ENCODE measurements at places on chromosomes 4 and X.

DNA sequence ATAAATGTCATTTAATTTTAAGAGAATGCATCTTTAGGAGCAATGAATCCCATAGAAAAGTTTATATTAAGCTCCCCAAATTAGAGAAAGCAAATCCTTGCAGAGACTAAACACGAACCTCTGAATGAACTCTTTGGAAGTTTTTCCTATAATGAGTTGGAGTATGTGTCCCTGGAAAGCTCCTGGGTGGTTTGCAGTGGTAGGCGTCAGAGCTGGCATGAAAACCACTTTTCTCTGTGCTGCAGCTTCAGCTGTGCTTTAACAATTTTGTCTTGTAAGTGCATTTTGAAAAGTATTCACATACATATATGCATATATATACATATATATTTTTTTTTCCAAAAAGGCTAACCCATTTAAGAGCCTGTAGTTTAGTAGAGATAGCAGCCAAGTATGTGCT is 148.7 kb upstream of the TBC1D9 start:
- no peak for DNase-seq

DNA sequence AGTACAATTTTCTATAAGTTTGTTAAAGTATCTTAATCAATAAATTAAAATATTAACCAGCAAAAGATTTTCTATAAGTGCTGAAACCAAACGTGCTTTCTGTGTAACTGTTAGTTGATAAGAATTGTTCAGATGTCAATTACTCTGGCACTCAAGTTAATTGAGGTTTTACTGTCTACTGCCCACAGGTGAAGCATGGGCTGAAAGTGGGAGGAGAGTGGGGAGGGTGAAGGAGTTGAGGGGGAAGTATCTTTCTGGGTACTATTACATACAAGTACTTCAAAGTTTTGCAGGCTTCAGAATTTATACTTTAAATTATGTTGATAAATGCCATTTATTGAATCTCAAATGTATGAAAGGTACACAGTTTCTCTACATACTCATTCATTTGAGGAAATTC is 19.1 kb upstream of the CXCL3 start:
- no peak for DNase-seq

DNA sequence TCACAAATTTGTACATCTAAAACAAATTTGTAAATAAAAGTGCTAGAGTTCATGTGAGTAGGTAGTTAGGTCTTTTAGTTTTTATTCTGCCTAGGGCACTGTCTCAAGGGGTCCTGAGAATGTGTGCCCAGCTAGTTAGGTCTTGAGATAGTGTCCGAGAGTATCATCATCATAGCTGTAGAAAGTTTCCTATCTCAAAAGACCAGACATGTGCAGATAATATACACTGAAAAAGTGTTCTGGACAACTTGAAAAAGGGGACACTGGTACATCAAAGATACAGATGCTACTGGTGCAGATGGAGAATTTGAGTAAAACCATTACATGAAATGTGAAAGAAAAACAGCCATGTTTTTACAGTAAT is 1.8 kb upstream of the ZCCHC4 start:
- no peak for DNase-seq

GRCh38 chr4:106601519-106601918 is 232.9 kb upstream of the GIMD1 start:
- DNase-seq: no peak

- DNase-seq: no peak
These were observed 146.5 kb downstream of the PDGFC start for GRCh38 chr4:156825074-156825473.

DNA sequence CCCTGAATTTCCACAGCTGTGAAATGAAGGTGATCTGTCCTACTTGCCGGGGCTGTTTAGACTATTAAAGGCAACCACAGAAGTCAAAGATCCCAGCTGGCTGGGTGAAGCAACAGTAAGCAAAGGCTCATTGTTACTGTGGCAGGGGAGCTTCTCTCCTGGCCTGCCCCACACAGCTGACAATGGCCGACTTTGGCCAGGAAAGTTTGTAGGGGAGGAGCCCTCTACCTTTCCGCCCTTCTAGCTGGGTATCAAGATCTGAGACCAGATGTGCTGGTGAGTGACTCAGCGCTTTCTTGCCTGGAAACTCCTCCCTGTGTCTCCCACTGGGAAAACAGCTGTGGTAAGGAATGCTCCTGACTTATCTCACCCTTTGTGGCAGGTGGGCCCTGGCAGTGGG is 21.1 kb downstream of the RASSF6 start:
- no peak for DNase-seq

- no peak for DNase-seq
These were observed 12.7 kb downstream of the TSR2 start for GRCh38 chrX:54452920-54453319.

GRCh38 chr4:3786196-3786869 is 20.1 kb downstream of the ADRA2C start:
- no peak for DNase-seq
